Bone marrow (tissue), 2 donors: ENCODE measurements at places on chromosomes 6 and 20.

DNA sequence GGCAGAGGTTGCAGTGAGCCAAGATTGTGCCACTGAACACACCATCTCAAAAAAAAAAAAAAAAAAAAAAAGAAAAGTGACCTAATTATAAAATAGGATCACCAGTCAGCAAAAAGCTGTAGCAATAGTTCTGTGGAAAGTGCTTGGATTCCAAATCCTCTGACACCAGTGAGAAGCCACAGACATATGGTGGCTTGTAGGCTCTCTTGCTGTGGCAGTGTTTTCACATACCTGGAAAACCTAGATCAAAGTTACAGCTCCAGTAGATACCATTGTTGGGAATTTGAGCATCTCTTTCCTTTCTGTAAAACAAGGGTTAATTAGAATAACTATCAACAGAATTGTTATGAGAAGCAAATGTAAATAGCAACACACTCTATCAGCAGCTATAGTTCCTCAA is 4.1 kb downstream of the CCDC170 start:
- no peak for DNase-seq

GRCh38 chr6:129498950-129499842 is 210.8 kb downstream of the ARHGAP18 start:
- DNase-seq = peak; percentile 52

DNA sequence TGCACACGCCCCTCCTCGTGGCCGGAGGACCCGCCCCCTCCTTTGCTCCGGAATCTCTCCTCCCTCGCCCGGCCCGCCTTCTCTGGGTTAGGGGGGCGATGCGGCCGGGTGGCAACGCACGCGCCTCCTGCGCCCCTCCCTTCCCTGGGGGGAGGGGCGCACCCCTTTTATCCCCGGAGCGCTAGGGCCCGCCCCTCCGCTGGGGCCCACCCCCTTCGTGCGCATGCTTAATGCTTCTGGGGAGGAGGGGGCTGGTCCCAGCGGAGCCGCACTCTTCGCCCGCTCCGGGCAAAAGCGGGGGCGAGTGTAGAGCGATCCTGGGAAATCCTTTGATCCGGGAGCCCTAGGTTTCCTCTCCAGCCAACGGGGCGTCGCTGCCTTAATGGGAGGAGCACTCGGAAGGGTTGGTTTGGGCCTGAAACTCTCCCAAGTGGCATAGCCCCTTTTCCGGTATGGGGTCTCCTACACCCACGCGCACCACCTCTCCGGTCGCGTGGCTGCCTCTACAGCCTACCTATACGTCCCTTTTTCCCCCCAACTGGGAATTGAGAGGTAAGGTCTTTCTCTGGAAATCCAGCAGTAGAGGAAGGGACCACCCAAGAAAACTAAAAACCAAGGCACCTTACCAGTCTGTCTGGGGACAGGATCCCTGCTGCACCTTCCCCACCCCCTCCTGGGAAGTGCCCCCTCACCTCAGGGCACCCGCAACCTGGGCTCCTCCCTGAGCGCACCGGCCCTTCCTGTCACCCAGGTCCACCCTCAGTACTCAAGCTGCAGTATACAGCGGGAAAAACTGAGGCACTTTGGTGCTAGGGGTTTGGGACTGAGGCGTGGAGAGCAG is 2.1 kb downstream of the SOX12 start:
- DNase-seq = no peak

GRCh38 chr6:118122801-118123200 is 215.7 kb downstream of the SLC35F1 start:
- no peak for DNase-seq

GRCh38 chr20:35661053-35661452 is 3.6 kb downstream of the CPNE1 start:
- DNase-seq = no peak

DNA sequence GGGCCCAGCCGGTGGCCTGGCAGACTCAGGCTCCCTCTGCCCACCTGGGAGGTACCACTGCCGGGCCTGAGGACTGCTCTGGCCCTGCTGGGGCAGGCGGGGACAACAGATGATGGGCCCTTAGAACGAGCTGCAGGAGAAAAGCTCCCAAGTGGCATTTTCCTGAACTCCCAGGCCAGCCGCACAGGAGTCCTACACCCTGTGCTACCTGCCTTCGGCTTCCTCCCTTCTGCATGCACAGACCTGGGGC is 41.3 kb downstream of the DSTN start:
- no peak for DNase-seq

DNA sequence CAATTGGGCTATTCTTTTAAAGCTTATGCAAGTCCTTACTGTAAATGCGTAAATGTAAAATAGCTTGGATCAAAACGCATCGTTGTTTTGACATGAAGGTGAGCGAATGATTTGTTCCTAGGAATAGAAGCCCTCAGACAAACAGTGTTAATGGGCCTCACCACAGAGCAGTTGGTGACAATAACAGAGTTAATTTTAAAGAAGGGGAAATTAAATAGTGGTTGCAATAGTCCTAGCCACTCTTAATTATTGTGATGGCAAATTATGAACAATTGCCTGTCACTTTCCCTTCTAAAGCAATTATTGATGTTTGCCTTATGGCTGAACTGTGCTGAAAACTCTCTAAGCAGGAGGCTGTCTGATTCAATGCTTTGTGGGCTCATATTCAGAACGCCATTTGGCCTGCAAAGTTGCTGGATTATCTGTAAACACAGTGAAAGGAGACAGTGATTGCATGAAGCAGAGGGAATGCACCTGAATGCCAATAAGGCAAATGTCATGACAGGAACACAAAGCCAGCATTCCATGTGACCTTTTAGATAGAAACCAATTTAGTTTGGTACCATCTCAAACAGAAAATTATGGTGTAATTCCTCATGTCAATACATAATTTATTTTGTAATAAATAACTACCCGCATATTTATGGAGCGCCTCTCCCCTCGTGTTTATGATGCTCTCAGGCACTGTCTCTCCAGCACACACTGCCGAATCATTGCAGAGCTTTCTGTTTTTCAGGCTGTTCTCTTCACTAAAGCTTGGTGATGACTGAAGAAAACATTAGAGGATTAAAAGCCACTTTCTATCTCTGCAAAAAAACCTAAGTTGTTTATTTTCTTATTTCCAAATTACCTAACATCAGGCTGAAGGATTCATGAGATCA is 387.5 kb downstream of the HACE1 start:
- DNase-seq = no peak

DNA sequence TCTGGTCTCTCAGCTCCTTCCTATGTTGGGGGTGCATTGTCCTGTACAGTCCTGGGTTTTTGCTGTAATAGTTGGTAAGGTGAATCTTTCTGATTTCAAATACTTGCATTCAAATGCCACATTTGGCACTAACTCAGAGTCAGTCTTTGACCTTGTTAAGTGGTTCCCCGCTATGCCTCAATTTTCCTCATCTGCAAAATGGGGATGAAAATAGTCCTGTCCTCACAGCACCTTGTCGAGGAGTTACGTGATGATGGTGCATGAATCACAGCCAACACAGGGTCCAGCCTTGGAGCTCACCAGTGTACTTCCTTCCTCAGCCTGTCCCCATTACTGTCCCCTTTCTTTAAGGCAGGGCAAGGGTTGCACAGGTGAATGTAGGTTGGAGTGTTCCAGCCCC is 1.1 kb downstream of the WFDC5 start:
- DNase-seq = no peak

- no peak for DNase-seq
Measured at GRCh38 chr20:19501476-19502115, 256.5 kb upstream of the RIN2 start.

DNA sequence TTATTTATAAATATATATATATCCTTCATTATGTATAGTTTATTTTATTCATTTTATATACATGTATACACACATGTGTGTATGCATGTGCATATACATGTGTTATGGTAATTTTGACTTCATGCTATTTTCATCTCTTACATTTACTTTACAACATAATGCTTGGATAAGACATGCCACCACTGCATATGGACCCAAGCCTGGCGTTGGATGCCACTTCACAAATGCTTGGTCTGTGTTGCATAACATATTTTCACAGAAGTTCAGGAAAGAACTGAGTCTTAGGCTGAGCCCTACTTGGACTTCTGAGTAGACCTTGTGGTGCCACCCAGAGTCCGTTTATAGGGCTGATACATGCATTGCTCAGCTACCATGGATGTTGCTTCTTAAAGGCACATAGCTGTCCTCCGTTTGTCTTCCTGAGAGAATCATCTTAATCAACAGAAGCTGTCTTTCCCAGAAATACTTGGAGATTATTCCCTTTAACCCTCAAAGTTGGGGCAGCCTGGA is 337.8 kb downstream of the BTBD3 start:
- no peak for DNase-seq

DNA sequence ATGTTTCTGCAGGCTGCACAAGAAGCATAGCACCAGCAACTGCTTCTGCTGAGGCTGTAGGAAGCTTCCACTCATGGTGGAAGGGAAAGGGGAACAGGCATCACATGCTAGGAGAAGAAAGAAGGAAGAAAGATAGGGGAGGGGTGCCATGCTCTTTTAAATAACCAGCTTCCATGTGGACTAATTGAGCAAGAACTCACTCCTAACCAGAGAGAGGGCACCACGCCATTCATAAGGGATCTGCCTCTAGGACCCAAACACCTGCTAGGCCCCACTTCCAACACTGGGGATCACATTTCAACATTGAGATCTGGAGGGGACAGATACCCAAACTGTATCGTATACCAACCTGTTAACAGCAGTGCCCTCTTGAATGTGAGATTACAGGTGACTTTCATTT is 46.9 kb upstream of the ARMC2 start:
- DNase-seq = no peak

DNA sequence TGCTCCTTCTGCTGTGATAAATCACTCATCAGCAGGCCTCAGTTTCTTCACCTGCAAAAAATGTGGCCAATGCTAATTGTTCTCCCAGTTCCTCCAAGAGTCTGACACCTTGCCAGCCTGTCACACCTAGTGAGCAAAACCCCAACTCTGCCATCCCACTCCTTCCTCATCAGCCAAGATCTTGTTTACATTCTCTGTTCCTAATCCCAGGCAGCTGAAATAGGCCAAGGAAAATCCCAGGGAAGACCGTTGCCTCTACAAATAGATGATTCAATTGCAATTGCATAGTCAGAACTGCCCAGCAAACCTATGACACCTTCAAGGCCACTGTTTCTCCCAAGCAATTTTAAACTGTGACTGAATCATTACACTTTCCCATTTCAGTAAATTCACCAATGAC is 78.7 kb downstream of the GMDS start:
- DNase-seq = no peak

DNA sequence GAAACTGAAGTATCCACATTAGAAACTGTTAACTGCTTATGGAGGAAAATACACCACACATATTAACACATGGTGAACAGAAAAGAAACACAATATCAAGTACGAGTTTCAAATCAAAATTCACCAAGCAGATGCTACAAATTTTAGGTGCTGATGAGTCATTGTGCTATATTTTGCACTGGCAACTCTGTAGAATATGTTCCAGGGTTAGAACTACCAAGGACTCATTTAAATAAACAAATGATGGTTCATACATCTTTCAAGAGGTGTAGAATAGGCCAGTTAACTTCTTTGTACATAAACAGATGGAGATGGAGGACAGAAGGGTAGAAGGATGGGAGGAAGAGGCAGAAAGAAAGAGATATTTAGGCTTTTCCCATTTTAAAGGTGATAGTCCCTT is 184.9 kb downstream of the ARHGAP18 start:
- no peak for DNase-seq

DNA sequence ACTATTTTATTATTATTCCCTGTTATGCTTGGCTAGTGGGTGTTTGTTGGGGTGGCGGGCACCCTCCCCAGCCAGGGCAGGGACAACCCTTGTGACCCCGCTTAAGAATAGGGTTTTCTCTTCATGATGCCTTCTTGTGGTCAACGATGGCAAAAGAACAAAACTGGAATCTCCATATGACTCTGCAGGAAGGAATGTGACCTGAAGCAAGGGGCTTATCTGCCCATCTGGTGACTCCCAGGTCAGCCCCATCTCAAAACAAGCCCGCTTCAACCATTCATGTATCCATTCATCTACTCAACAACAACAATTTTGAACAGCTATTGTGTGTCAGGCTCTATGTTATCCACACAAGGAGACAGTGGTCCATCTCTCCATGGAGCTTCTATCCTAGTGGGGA is 30.9 kb upstream of the TGM6 start:
- no peak for DNase-seq

GRCh38 chr6:136749359-136749997 is 42.8 kb downstream of the MAP3K5 start:
- peak; percentile 43 for DNase-seq

DNA sequence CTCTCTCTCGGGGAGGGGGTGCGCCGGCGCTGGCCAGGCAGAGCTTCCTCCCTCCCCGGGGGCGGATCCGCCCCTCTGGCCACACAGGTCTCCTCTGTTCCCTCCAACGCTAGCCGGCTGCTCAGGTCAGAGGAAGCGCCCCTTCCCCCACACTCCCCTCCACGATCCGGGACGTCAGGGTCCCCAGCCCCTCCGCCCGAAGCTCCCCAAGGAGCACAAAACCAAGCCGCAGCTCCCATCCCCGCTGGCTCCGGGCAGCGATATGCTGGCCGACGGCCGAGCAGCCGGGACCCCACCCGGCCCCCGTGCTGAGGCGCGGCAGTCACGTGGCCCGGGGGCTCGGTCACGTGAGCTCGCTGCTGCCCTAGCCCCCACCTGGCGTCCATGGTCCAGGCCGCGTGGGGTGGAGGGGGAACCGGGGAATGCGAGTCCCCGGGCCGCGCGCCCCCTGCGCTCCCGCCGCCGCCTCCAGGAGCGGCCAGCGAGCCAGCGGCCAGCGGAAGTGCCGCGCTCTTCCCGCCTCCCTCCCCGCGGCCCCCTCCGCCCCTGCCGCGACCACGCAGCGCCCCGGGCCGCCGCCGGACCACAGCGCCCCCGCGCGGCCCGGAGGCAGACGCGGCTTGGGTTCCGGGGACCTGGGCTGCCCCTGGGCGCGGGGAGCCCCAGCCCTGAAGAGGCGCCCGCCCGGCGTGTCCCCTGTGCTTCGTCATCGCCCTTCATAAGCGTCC is at the start of gene SLC35B2:
SLC35B2 (minus strand) TSS at position 504 of the 728 bp plus-strand sequence; CDS start at position 386, 118 bp downstream.
- DNase-seq = peak; percentile 23

- DNase-seq = no peak
Measured at GRCh38 chr6:142373268-142374090, 71.7 kb downstream of the ADGRG6 start.

DNA sequence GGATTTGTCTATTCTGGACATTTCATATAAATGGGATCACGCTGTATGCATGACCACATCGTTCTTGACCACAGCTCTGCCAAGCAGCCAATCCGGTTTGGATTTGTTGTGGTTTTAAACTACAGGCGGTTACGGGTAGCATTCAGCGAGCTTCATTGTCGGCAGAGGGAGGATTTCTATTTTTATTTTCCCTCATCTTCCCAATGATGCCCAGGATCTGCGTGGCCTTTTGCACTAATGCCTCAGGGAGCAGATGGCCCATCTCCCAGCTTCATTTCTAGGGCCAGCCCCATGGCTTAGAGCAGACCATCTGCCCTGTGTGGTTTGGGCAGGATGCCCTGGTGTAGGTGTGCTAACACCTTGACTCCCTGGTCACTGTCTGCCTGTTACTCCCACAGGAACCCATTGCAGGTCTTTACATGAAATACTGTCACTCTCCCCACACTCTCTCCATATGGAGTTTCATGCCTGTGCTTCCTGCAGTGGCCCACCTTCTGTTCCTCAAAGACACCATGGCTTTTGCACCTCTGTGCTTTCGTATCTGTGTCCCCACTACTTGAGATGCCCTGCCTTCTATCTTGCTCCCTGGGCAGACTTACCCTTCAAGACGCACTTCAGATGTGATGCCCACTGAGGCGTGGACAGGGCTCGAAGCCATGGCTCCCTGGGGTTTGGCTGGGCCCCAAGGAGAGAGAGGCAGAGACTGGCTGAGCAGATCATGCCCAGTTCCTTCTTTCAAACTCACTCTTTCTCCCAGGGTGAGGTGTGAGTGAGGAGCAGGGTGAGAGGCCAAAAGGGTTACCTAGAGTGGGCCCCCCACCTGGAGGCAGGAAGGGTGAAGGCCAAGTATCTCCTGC is 26.0 kb downstream of the SDCBP2 start:
- no peak for DNase-seq

GRCh38 chr6:116309001-116309400 is 29.3 kb upstream of the TSPYL1 start:
- no peak for DNase-seq
